ENCODE measurements at places on chromosomes 4 and X.

DNA sequence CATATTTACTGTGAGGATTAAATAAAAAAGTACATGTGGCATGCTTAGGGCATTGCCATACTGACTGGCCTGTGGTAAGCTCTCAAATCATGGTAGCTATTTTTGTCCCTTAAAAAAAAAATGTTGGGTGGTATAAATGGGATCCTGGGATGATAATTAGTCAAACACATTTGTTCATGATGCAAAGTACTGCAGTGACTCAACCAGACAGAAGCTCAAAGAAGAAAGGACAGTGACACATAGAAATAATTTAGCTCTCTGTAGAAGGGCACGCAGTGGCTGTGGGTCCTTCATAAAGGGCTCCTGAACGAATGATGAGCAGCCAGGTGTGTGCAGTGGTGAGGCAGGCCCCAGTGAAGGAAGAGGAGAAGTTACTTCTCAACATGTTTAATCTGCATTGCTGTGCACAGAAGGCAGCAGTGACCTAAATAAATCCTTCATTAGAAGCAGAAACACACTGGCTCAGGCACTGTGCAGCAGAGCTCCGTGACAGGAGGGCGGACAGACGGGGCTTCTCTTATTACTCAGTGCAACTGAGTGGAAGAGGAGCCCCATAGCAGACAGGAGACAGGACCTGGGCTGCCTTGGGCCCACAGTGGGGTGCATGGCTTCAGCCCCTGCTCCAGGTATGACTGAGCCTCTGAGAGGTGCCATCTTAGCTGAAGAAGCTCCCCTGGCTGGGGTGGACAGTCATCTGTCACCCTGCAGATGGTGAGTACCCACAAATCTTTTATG, 20.3 kb downstream of the HS3ST1 start:
- no peak for DNase-seq

DNA sequence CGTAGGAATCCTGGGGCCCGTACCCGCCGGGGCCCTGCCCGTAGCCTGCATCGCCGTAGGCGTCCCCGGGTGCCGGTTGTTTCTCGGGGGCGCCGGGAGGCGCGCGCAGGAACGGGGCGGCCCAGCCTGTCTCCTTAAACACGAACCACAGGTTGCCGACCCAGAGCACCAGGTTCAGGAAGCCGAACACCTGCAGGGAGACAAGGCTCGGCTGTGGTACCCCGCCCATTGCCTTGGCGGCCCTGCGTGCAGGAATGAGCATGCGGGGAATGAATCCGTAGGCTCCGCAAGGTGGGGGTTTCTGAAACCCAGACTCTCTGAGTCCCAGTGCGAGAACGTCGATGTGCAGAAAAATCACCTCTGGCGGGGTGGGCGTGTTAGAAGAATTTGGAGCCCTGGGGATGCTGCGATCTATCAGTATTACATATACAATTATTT, 5.4 kb upstream of the PRICKLE3 start:
- no peak for DNase-seq

DNA sequence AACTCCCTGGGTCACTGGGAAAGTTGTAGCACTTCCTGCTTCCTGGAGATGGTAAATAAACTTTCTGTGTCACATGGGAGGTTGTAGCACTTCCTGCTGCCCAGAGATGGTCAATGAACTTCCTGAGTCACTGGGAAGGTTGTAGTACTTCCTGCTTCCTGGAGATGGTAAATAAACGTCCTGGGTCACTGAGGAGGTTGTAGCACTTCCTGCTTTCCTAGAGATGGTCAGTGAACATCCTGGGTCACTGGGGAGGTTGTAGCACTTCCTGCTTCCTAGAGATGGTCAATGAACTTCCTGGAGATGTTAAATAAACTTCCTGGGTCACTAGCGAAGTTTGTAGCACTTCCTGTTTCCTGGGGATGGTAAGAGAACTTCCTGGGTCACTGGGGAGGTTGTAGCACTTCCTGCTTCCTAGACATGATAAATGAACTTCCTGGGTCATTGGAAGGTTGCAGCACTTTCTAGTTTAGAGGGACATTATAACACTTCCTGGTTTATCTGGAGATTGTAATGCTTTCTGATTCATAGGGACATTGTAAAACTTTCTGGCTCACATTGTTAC, 62.3 kb upstream of the CD99 start:
- no peak for DNase-seq

DNA sequence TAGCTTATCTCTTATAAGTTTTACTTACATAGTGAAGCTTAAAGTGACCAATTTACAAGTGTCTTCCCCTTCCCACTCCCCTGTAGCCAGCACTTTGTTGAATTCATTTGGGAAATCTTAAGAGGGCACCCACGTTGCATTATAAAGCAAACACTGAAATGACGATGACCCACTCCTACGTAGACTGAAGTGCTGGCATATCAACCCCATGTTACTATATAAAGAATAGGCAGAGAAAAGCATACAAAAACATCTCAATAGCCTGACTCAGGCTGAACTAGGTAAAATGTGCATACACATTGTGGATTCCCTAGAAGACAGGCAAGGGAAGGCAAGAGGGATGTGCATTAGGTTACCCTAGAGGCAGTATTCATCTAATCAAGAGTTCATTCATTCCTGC, 313.4 kb downstream of the TENM3 start:
- DNase-seq, result peak; percentile 5

GRCh38 chr4:109665783-109666485, 37.3 kb downstream of the CASP6 start:
- no peak for DNase-seq

GRCh38 chr4:16116019-16116418, 32.2 kb upstream of the PROM1 start:
- no peak for DNase-seq

DNA sequence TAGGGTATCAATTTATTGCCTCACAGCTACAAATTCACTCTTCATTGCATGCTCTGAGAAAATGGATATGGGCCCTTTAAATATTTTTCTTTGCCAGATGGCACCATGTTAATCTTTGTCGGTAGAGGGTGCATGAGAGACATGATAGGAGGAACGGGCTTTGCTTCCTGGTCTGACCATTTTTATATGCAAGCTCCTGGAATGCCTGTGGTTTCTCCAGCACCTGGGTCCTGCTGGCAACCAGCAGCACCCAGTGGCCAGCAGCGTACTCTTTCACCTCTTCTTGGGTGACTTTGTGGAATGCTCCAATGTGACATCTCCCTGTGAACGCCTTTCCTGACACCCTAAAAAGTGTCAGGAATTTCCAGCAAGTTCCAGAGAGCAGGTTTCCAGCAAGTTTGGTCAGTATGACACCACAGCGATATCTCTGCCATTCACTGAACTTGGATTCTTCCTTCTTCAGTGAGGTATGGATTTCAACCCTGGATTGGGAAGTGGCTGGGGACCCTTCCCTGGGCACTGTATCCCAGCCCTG, 140.3 kb upstream of the PGRMC2 start:
- peak; percentile 59 for DNase-seq

DNA sequence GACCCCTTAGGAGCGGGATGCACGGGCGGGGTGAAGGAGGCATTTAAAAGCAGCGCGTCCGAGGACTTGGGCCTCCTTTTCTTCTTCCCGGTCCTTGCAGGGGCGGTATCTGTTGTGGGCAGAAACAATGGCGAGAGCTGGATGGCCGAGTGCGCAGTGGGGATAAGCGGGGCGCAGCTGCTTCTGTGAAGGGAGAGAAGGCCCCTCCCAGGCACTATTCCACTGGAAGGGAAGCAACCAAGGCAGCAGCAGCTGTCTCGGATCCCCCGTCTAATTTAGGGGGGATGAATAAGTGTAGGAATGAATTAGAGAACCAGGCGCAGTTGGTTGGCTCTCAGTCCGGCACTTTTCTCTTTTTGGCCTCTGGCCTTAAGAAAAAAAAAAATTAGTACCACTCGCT, 995 bp downstream of the SMARCA5 start:
- DNase-seq, result peak; percentile 28
